Psoas muscle (tissue), 8 donors: ENCODE measurements at places on chromosomes 5 and 9. TPM values are rescaled to one million over a fixed set of nuclear protein-coding genes. Genes with fewer than 3 reads are reported as not detected.

The PCDHGB6 gene
- 0.82 TPM for polyA plus RNA-seq

DNA sequence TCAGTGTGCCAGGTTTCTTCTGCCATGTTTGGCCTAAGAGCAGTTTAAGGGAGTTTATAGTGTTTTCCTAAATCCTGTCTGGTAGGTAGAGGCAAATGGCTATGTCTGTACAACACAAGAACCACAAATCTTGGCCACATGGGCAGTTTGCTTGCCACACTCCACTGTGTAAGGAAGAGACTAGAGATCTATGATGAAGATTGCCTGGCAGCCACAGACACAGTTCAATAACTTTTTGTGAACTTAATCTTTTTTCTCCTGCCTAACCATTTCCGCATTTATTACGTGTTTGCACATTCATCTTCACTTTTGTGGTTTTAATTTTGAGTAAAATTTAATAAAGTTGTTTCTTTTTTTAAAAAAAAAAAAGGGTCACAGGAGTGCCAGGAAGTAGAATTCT is 5.8 kb downstream of the MFAP3 start:
- no peak for DNase-seq

DNA sequence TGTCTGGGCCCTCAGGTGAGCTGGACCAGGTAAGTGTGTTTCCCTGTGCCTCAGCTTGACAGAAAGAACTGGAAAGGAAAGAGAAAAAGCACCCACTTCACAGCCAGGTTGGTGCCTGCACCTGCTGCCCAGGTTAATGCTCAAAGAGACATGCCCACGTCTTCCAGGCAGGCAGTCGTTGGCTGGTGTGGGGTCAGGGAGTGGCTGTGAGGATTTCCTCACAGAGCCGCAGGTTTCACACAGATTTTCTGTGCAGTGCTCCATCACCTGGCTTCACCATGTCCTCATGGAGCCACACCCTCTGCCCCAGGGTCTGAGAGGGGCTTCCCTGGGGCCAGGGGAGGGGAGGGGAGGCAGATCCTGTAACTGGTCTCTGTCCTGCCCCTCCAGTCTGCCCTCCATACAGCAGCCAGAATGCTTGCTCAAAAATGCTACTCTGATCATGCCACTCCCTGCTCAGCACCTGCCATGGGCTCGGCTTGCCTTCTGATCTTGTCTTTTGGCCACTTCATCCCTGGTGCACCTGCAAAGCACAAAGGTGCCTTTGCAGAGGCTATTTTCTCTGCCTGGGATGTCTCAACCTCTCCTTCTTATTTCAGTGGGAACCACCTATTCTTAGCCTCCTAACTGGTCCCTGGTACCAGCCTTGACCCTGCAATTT is 82.5 kb upstream of the UBTD2 start:
- DNase-seq = no peak

GRCh38 chr9:120710110-120710981 is 3.9 kb downstream of the MEGF9 start:
- no peak for DNase-seq

- no peak for DNase-seq
These were observed 35.1 kb downstream of the TGFBI start for GRCh38 chr5:136063778-136064465.

The STK32A gene
- 0.09 TPM for polyA plus RNA-seq

DNA sequence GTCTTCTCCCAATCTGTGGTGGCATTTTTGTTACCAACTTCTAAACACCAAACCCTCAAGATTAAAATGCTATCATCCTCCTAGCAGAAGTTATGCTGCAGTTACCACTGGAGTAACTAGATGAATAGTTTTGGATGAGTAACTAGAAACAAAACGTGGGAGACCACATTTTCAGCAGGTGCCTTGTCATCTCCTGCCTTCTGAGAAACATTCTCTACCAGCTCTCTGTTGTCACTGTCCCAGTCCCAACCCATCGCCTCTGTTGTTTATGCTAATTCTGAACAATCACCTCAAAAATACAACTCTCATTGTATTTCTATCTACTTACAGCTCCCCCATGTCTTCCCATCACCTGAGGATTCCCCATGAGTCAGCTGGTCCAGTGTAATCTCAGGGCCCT is 652.5 kb upstream of the ADAMTS16 start:
- no peak for DNase-seq

The AJM1 gene
- 1.7 TPM for polyA plus RNA-seq

DNA sequence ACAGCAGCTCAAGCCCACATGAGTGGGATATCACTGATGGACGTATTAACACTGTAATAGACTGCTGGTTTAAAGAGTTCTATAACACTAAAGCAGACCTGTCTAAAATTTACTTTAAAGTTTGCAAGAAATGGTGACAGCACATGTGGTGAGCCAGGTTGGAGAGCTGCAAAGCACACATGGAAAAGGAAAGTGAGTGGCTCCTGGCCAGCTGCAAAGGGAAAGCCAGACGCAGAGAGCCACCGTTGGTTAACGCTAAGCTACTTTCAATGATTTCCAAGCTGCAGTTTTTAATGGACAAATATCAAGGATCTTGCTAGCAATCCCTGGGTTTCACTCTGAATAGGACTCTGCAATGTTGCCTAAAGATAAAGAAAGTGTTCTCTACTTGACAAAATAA is 89.9 kb downstream of the CTNND2 start:
- DNase-seq = no peak

- no peak for DNase-seq
These were observed 1.2 kb downstream of the ANKRD33B start for GRCh38 chr5:10564838-10565784.

GRCh38 chr5:15097552-15097951 is 226.0 kb upstream of the ANKH start:
- DNase-seq = no peak

GRCh38 chr9:86757382-86757720 is 190.0 kb downstream of the GAS1 start:
- no peak for DNase-seq

The OBP2B gene
- polyA plus RNA-seq = not detected

The CTSV gene
- 0.38 TPM for polyA plus RNA-seq

DNA sequence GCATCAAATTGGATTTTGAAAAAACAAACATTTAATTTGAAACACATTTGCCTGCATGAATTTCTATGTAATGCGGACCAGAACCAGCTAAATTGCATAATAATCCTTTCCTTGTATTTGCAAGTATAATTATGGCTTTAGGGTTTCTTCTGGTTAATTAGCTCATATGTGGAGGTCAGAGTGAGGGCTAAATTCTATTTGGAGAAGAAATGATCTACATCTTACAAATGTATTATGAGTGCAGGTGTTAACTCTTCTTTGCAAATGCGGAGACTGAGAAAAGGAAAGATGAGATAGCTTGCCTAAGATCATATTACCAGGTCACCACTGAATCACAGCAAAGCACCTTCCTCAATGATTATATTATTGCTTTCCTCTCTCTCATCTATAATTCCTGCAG is 194.7 kb downstream of the CDH9 start:
- no peak for DNase-seq

GRCh38 chr9:113618836-113619490 is 155.4 kb downstream of the RGS3 start:
- no peak for DNase-seq

DNA sequence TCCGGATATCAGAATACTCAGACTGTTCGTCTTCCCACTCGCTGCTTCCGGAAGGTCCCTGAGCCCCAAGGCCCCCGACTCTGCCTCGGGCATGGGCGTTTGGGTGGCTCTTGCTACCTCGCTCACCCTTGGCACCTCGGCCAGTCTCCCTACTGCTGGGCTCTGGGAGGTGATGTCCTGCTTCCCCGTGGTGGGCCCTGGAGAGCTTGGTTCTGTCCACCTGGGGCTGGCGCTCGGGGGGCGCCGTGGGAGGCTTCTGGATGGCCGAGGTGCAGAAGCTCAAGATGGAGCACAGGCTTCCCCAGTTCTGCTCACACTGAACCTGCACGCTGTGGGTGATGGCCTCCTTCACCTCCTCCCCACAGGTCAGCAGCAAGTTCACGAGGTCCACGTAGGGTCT is 10.4 kb downstream of the STC2 start:
- DNase-seq = no peak

The C9 gene
- polyA plus RNA-seq = not detected

- no peak for DNase-seq
These were observed 92.5 kb upstream of the DNAH5 start for GRCh38 chr5:14036947-14037346.

GRCh38 chr9:92187989-92188714 is 72.9 kb upstream of the SPTLC1 start:
- DNase-seq = no peak

The FAM120AOS gene
- polyA plus RNA-seq = 39.4 TPM

DNA sequence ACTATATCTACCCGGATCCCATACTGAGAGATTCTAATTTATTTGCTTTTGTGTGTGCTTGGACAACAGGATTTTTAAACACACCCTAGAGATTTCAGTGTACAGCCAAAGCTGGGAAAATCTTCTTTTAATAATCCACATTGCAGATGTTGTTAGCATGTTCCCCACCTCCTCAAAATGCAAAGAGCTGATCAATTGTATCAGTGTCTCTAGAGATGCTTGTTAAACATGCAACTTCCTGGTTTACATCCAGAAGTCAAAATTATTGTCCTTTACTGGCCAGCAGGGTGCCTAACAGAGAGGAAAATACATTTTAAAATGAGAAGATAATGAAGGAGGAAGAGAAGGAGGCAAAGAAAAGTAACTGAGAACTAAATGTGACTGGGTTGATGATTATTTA is 793.3 kb downstream of the SEMA5A start:
- DNase-seq = no peak

- no peak for DNase-seq
These were observed 121.0 kb downstream of the MEF2C start for GRCh38 chr5:88761939-88762338.

- DNase-seq = no peak
These were observed 56.8 kb downstream of the FGF10 start for GRCh38 chr5:44332285-44332971.
